ENCODE measurements at places on chromosomes 3 and 15. TPM values are rescaled to one million over a fixed set of nuclear protein-coding genes. Genes with fewer than 3 reads are reported as not detected.

- no peak for DNase-seq
Measured at GRCh38 chr3:56954125-56954524, 106.3 kb upstream of the SPATA12 start.

GRCh38 chr3:67437090-67437489 lies 217.3 kb downstream of the SUCLG2 start:
- DNase-seq, result no peak

GRCh38 chr3:71069797-71070196 lies 513.7 kb downstream of the FOXP1 start:
- peak; percentile 82 for DNase-seq

DNA sequence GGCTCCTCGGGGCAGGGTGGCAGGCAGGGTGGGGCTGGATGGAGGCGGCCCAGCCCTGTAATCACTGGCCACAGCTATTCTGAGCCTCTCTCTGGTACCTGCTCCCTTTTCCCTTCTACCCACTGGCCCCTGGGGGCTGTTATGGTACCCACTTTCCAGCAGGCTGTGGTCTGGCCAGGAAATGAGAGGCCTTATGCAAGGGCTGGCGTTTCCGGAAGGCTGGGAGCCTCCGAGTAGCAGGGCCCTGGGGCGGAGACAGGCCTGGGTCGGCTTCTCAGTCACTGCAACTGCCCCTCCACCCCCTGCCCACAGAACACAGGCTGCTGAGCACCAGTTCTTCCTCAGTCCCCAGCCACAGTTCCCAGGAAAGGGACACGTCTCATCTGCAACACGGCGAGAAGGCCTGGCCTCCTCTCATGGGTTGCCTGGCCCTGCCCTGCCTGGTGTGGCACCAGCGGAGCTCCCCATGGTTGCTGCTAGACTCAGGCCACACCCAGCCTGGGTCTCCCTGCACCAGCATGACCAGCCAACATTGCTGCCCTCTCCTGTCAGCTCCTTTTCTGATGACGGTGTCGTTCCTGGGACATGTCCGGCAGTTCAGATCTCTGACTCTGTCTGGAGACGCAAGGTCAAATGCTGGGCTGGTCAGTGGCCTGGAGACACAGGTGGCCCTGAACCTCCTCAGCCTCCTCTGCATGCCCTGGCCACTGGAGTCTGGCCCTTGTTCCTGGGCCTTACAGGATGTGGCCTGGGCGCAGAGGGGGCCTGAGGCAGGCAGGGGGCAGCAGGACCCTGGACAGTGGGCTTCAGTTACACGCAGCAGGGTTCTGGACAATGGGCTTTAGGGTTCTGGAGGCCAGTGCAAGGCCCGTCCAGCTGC lies 6.5 kb downstream of the CHST13 start:
- DNase-seq, result no peak

GRCh38 chr3:83524901-83525300 lies 1433.9 kb upstream of the CADM2 start:
- DNase-seq, result no peak

GRCh38 chr3:120353463-120353862 lies 4.3 kb upstream of the LRRC58 start:
- DNase-seq, result no peak

DNA sequence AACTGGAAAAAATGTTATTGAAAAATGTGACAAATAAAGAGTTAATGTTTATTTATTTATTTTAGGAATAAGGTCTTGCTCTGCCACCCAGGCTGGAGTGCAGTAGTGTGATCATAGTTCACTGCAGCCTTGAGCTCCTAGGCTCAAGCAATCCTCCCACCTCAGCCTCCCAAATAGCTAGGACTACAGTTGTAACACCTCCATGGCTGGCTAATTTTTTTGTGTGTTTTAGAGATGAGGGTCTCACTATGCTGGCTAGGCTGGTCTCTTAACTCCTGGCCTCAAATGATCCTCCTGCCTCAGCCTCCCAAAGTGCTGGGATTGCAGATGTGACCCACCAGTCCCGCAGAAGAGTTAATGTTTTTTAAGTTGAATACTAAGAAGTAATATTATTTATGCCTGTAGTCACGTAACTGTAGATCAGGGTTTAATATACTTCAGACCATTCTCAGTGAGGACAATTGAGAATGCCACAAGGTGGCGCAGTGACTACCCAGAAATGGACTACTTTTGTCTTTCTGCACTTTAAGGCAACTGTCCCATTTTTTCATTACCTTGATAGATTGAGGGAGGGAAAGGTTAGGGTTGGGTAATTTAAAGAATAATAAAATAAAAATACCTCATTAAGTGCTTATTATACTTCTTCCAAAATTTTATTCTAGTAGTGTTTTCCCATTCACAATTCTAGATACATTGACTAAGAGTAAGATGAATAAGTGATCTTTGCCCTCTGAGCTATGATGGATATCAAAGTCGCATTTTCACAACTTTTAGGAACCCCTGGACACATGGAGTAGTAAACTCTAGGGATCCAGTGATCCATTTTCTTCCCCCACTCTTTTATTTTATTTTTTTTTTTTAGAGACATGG lies 6.0 kb downstream of the MUC13 start:
- peak; percentile 79 for DNase-seq

DNA sequence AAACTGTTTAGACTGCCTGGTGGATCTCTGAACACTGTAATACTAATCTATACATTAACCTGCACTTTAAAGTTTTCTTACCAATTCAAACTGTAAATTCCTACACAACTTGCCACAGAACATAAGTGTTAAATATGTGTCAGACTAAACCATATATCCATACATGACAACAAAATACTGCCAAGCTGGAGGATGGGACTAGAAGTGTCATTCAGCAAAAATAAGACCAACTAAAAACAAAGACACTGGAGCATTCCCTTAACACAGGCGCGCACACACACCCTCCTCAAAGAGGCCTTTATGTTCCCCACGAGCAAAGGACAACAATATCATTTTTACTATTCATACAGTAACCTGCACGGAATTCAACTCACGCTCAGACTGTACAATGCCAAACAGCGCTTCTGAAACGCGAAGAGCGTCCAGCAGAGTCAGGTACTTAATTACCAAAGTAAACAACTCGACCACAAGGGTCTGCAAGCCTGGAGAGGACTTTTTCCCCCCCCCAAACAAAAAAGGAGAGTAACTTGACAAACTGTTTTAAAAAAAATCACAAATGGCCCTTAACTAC lies 1.1 kb downstream of the DCUN1D1 start:
- peak; percentile 53 for DNase-seq

GRCh38 chr15:95365511-95366107 lies 964.9 kb upstream of the NR2F2 start:
- no peak for DNase-seq

- peak; percentile 67 for DNase-seq
Measured at GRCh38 chr15:87477737-87478686, 778.5 kb downstream of the NTRK3 start.

- DNase-seq, result no peak
Measured at GRCh38 chr3:69250014-69250413, 127.6 kb upstream of the LMOD3 start.

GRCh38 chr3:71972031-71972430 lies 187.1 kb upstream of the PROK2 start:
- DNase-seq, result no peak

- DNase-seq, result peak; percentile 74
Measured at GRCh38 chr3:136195258-136196063, 674 bp downstream of the MSL2 start.

DNA sequence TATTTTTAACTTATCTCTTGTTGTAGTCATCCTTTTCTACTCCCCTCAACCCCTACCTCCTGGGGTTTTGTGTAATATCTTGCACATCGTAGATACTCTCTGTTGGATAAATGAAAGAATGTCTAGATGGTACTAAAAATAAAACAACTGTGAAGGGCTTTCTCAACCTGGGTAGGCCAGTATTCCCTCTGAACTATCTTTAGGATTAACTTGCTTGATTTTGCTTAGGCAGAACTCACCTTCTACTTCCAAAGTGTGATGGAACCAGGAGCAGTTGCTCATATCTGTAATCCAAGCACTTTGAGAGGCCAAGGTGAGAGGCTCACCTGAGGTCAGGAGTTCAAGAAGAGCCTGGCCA lies 32.8 kb upstream of the TIPARP start:
- DNase-seq, result no peak

DNA sequence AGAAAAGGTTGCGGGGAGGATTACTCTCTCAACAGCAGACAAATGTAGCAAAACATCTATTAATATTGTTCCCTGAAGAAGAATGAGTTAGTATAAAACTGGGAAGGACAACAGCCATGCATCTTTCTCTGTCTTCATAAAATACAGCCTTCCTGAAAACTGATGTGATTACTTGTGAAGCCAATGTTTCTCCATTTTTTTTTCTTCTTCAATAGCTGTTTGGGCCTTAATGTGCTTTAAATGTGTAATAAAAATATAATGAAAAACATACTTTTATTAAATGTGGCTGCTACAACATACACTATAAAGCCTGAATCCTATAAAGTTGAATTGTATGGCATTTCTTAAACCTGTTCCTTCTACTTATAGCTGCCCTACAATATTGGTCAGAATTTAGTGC lies 146.3 kb upstream of the LMCD1 start:
- no peak for DNase-seq

- DNase-seq, result no peak
Measured at GRCh38 chr3:4394567-4394966, 72.5 kb downstream of the SUMF1 start.

DNA sequence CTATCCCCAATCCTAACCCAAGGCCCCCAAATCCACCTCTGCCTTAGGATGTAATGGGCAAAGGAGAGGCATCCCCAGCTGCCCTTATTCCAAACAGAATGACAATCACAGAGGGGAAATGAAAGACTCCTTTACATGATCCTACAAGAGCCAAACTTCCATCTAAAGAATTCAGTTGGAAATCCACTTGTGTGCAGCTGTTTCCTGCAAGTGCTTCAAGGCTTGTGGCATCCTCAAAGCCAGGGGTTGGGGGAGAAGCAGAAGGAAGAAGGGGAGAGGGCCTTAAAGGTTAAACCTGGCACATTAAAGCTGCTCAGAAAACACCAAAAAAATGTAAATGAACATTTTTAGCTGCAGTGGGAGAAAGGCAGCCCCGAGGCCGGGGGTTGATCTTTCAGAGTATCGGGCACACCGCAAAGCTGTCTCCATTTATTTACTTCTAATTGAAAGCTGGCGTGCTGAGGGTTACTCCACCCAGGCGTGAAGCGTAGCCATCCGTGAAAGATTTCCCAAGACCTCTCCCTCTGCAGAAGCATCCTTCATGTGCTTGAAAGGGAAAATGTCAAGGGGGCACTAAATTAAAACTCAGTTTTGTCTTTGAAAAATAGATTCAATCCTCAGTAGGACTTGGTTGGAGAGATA lies 217.8 kb downstream of the SHQ1 start:
- no peak for DNase-seq

GRCh38 chr3:173128633-173129032 lies 12.4 kb downstream of the SPATA16 start:
- DNase-seq, result no peak

DNA sequence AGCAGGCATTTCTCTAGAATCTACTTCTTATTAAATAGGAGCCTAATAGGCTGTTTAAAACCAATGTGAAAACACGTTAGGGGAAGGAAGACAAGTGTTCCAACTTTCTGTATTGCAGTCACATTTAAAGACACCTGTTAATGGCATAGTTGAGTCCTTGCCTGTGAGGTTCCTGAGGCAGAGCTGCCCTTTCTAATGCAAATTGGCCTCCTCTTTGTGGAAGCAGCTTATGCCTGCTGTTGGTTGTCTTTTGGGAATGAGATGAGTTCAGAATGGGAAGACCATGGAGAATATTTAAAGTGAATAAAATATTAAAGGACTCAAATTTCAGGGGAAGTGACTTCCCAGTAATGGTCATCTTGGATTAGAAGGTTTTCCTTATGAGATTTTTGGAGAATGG lies 51.2 kb downstream of the NEK11 start:
- no peak for DNase-seq

DNA sequence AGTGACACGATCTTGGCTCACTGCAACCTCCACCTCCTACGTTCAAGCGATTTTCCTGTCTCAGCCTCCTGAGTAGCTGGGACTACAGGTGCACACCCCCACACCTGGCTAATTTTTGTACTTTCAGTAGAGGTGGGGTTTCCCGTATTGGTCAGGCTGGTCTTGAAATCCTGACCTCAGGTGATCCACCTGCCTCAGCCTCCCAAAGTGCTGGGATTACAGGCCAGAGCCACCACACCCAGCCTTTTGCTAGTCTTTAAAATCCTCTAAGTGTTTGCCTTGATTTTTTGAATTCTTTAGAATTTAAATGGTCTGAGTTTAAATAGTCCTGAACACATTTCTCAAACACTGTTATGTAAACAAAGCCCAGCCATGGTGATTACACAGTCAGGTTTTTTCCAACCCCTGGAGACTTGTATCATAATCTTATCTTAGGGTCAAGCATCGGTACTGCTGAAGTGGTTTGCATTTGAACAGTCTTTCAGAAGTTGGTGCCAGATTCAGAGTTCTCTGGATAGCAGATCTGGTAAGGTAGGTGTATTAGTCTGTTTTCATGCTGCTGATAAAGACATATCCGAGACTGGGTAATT lies 28.2 kb upstream of the PIAS1 start:
- no peak for DNase-seq

GRCh38 chr3:197784019-197784585 lies 7.0 kb upstream of the LRCH3 start:
- DNase-seq, result no peak

DNA sequence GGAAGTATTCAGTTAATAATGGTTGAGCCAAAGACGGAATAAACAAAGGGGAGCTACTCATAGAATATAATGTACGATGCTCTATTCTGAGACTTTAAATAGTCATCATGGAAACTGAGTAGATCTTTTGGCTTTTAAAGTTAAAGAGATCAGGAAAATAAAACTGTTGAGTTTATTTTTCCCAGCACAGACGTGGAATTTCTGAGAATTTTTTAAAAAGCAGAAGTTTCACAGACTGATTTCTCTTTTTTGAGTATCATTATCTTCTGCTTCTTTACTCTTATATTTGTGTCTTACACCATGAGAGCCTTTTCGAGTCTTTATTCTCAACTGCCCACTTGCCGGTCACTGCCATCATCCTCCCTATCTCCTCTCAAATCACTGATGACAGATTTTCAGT lies 13.2 kb downstream of the P2RY14 start:
- no peak for DNase-seq

The GLDN gene
- not detected for total RNA-seq

The IP6K1 gene
- 25.6 TPM for total RNA-seq

The LMCD1 gene
- 28.0 TPM for total RNA-seq

The CLEC3B gene
- not detected for total RNA-seq

The SCN11A gene
- total RNA-seq, result not detected
